Lower leg skin (tissue), 4 donors: ENCODE measurements at places on chromosomes 13 and 19. TPM values are rescaled to one million over a fixed set of nuclear protein-coding genes. Genes with fewer than 3 reads are reported as not detected.

GRCh38 chr13:33934343-33934742 lies 116.4 kb downstream of the RFC3 start:
- DNase-seq: no peak

- no peak for DNase-seq
Measured at GRCh38 chr19:33161201-33161600, 29.3 kb downstream of the WDR88 start.

DNA sequence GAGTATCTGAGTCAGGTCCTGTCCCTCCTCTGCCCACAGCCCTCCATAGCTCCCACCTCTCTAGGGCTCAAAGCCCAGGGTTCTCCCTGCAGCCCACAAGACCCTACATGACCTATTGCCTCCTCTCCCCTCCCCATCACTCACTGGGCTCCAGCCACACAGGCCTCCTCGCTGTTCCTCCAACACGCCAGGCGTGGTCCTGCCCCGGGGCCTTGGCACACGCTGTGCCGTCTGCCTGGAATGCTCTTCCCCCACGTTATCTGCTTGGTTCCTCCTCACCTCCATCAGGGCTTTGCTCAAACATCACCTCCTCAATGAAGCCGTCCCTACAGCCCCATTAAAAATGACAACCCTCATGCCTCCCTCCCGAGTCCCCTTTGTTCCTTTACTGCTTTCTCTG lies 21.1 kb downstream of the PTPRS start:
- no peak for DNase-seq

The COL4A1 gene
- 41.0 TPM for total RNA-seq

DNA sequence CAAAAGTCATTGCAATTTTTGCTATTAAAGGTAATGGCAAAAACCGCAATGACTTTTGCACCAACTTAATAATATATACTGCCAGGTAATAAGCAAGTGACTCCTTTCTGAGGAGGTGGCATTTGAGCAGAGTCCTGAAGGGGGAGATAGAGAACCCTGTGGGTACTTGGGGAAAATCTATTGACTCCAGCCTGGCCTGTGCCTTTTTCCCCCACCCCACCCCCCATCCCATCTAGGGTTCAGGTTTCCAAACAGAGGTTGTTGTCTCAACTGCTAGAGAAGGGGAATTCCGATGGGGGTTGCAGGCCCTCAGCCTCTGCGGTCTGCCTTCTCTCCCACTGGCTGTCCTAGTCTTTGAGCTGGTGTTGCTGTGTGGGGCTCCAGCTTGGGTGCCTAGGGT lies 11.5 kb downstream of the S1PR2 start:
- no peak for DNase-seq
